GM23248 (cell line): ENCODE measurements at places on chromosomes 7 and 10.

DNA sequence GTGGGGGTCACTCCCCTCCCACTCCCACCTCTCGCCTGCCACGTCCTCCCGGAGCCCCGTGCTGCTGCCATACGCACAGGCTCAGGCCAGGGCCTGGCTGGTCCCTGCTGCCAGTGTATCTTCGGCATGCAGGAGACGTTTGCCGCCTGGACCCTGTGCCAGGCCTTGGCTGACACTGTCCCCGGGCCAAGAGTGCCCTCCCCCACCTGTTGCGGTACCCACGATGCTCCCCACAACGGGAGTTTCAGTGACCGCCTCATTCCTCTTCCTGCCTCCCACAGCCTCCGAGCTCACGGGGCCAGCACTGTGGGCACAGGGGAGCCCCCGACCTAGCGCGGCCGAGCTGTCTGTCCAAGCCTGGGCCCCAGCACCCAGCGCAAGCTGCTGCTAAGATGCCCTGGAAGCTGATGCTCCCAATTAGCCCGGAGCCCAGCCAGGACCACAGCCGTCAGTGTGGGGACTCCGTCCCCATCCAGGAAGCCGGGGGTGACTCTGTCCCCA lies 7.4 kb downstream of the TTYH3 start:
- no peak for DNase-seq

GRCh38 chr10:123862421-123863182 lies 29.0 kb downstream of the CPXM2 start:
- DNase-seq = peak; percentile 74

GRCh38 chr10:49080071-49080470 lies 35.3 kb downstream of the VSTM4 start:
- DNase-seq = peak; percentile 38

DNA sequence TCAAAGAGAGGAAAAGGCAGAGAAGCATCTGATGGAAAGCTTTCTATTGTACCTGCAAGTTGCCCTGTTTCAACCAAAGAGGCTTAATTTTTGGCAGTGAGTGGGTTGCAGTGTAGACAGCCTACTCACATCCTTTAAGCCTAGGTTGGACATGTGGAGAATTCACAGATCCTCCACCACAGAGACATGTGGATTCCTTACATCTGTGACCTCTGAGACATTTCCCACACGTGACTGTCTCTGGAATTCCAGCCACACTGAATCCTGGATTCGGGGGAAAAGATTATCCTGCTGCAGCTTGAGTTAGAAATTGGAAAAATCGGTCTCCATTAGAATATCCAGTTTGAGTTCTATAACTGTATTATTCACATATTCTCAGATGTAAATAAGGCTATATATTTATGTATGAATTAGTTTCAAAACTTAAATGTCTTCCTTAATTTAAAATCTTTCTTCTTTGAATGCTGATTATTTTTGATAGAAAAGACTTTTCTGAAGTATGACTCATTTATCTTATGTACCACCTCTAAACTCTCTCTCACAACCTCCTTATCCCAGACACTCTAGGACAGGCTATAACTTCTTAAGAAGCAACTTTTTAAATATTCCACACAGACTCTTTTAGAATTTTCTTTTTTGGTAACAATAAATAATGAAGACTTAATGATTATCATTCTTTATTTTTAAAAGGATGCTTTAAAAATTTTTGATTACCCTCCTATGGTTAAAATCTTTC lies 123.3 kb downstream of the TWIST1 start:
- DNase-seq = peak; percentile 43

DNA sequence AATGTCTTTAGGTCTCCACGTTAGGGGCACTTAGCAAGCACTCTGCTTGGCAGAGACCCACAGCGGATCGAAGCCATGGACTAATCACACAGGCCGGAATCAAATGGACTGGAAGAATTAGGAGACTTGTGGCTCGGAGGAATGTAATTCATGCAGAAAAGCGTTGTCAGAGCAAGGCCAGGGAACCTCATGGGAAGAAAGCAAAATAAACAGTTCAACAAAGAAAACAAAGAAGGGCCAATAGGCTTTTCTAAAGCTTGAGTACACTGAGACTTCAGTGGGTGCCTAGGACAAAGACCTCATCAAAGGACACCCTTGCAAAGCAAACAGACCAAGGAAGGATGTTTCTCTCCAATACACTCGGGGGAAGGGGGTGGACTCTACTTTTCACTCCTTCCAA lies 171.1 kb downstream of the GLI3 start:
- DNase-seq = no peak

- peak; percentile 7 for DNase-seq
Measured at GRCh38 chr7:66630531-66630930, 1.9 kb downstream of the KCTD7 start.

GRCh38 chr10:132036153-132036886 lies 29.4 kb upstream of the JAKMIP3 start:
- DNase-seq = peak; percentile 54
